Activated CD4-positive, alpha-beta T cell treated with anti-CD3 and anti-CD28 coated beads, Interleukin-2, amount 10 ng/mL, durations not matched to agents 7 days and 5 days (primary cell): ENCODE measurements at places on chromosomes 7 and 10. TPM values are rescaled to one million over a fixed set of nuclear protein-coding genes. Genes with fewer than 3 reads are reported as not detected.

DNA sequence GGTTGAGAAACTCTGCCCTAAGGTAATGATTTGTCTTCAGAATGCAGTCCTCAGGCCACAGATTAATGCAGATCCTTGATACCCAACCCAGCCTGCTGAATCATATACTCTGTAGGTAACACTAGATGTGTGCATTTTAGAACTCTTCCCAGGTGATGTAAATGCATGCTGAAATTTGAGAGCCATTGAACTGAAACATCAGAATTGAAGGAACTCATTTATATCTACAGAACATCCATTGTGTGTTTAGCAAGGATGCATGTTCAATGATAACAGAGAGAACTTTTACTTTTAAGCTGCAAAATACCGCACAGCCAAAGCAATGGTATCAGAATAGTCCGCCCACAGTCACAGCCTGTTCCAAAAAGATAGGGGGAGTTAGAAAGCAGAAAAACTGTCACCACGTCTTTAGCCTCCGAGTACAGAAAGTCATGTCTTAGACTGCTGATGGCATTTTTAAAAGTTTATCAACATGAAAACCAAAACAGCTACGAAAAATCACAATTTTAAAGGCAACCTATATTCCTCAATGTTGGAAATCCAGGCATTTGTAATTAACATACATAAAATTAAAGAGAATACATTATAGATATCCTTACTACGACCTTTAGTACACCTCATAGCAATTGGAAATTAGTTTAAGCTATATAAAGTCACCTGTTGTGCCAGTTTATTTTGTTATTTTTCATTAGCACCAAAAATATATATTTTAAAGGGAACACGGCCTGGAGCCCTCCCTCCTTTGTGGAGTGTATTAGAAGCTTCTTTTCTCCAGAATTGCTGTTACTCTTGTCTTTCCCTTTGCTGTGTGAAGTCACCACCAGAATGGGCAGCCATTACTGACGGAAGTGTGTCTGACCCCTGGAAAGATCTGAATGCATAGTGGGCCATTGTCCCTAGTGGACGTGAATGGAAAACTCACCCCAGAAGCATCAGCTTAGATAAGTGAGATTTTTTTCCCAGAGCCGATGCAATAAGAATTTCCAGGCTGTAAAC, 65.8 kb upstream of the PRKAR2B start:
- H3K4me3 ChIP-seq = no peak overlapping the region
- no peak for DNase-seq
- no peaks in the 10 kb centered on the region for H3K4me1 ChIP-seq
- H3K36me3 ChIP-seq = no peaks in the 10 kb centered on the region

GRCh38 chr10:14134275-14134674, 196.4 kb downstream of the FRMD4A start:
- H3K27me3 ChIP-seq = peaks cover 8% of the 10 kb centered on the region
- no peak overlapping the region for H3K27ac ChIP-seq
- no peak overlapping the region for H3K4me3 ChIP-seq
- no peaks in the 10 kb centered on the region for H3K4me1 ChIP-seq
- no peak for DNase-seq

DNA sequence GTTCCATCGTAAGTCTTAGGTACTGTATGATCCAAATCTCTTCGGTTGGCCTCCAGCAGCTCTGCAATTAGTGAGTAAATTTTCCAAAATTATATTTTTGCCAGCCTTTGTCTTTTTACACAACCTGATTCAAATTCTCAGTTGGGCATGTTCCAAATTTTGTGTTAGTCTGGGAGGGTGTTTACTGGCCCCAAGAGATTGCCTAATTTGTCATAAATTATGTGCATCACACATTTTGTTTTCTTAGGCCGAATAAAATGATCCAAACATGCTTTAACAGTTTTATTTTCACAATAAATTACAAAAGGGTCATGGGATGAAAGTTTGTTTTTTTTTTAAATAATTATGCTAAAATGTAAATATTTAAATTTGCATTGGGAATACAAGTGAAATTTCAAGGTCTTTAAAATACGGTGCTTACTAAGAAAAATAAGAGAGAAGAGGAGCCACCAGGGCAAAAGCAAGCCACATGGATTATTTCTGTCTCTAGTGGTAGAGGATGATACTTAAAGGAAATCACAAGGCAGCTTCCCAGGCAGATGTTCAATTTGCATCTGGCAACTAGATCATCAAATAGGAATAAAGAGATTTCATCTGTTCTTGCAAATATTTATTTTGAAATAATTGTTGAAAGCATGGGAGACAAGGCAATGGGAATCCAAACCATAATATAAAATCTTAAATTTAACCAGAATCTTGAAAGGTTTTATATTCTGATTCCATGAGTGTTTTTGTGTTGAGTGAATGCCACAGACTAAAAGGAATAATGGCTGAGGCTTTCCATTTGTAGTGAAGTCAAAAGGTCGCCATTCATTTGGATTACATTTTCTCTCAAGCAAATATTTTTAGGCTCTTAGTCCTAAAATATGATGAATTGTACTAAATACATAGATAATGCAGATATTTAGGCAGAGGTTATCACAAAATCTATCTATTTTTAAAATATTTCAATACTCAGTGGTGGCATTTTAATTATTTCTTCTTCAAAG, 111.1 kb downstream of the MDFIC start:
- H3K4me3 ChIP-seq = no peak overlapping the region
- peaks cover 6% of the 10 kb centered on the region for H3K36me3 ChIP-seq
- peaks cover 2% of the 10 kb centered on the region for H3K27me3 ChIP-seq
- no peak for DNase-seq

DNA sequence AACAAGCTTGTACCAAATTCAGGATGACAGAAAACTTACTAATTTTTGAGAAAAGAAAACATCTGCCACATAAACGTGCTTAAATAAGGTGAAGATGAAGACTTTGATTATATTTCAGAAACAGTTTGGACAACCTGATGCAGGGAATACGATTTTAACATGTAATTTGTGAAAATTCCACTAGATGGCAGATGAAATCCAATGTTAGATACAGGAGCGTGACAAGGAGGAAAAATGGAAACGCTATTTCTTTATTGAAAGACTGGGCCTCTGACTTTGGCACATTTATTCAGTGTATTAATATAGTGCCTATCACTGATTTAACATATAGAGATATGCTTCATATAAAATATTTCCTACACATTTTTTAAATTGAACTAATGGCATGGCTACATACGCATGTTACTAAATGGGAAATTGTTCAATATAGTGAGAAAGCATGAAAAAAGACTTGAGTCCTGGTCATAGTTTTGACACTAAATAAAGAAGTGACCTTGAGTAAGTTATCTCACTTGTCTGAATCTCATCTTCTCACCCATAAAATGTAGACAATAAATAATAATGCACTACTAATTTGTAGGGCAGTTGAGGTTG, 60.7 kb downstream of the CD36 start:
- no peak overlapping the region for H3K4me3 ChIP-seq
- DNase-seq = no peak
- H3K36me3 ChIP-seq = no peaks in the 10 kb centered on the region
- no peaks in the 10 kb centered on the region for H3K4me1 ChIP-seq
- H3K27ac ChIP-seq = no peak overlapping the region
- H3K27me3 ChIP-seq = no peaks in the 10 kb centered on the region

GRCh38 chr10:30738416-30738815, 108.9 kb upstream of the LYZL2 start:
- H3K4me3 ChIP-seq = no peak overlapping the region
- peaks cover 25% of the 10 kb centered on the region for H3K4me1 ChIP-seq
- H3K27ac ChIP-seq = no peak overlapping the region
- no peaks in the 10 kb centered on the region for H3K36me3 ChIP-seq
- no peaks in the 10 kb centered on the region for H3K27me3 ChIP-seq

DNA sequence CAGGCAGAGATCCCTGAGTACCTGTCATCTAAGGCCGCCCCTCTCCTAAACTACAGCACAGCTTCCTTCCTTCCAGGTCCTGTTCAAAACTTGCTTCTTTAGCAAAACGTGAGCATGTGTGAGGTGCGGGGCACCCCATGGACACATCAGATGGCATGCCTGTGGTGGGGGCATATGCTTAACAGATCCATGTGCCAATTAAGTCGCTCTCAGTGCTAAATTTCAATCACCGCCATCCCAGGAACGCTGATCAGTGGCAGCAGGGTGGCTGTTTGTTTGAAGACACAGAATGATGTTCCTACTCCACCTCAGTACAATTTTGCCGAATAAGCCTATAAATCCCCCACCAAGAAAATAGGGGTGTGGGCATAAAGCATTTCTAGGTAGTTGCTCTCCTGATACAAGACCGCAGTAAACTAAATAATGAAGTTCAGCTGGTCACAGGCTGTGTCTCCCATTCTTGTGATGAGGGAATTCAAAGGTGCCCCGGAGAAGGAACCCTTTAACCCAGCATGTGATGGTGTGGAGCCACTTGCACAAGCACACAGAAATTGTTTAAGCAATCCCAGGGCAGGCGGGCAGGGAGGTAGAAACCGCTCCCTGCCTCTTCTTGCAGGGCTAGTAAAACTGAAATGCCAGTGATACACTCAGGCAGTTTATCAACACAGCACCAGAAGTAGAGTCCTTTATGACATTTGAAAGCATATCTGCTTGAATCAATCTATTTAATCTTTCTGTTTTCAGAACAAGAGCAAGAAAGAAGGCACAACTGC, 205.7 kb downstream of the SORCS1 start:
- H3K4me1 ChIP-seq = no peaks in the 10 kb centered on the region
- no peaks in the 10 kb centered on the region for H3K27me3 ChIP-seq
- DNase-seq = no peak
- H3K36me3 ChIP-seq = no peaks in the 10 kb centered on the region
- H3K27ac ChIP-seq = no peak overlapping the region

The KLF14 gene
- total RNA-seq = not detected
